ENCODE measurements at places on chromosomes 12 and 14. TPM values are rescaled to one million over a fixed set of nuclear protein-coding genes. Genes with fewer than 3 reads are reported as not detected.

- H3K4me3 ChIP-seq, result peak overlapping the region; percentile 95
- peaks cover 15% of the 10 kb centered on the region for H3K4me1 ChIP-seq
- no peak for DNase-seq
Observed at GRCh38 chr12:104063712-104064030, 660 bp upstream of the HCFC2 start.

DNA sequence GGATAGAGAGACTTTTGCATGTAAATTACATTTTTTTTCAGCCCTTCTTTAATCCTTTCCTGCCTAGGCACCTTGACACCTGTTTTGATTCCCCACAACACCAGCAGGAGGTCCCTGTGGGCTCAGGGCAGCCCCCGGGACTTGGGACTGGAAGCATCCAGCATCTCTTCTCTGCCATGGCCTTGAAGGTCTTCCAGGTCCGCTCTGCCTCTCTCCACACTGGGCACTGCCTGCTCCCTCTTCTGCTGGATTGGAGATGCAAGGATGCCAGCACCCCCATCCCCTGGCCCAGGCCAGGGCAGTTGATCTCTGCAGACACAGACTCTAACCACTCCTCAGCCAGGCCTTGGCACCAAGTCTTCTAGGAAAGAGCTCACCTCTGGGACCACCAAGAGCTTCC is 134.5 kb upstream of the C14orf180 start:
- no peak overlapping the region for H3K4me3 ChIP-seq
- no peak overlapping the region for H3K27ac ChIP-seq
- no peaks in the 10 kb centered on the region for H3K4me1 ChIP-seq
- H3K27me3 ChIP-seq, result no peaks in the 10 kb centered on the region
- DNase-seq, result no peak
- no peaks in the 10 kb centered on the region for H3K36me3 ChIP-seq

DNA sequence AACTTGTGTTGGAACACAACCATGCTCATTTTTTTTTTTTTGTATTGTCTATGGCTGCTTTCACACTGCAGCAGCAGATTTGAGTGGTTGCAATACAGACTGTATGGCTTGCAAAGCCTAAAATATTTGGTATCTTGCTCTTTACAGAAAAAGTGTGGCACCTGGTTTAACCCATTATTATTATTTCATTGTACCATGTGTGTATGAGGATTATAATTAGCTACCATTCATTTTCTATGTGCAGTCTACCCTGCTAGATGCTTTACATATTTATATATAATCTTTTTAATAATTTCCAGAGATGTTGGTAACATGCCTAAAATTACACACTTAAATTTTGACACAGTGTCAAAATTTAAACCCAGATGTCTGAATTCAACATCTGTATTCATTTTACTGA is 37.7 kb downstream of the SPATS2 start:
- H3K4me3 ChIP-seq, result no peak overlapping the region
- H3K4me1 ChIP-seq, result no peaks in the 10 kb centered on the region
- H3K36me3 ChIP-seq, result no peaks in the 10 kb centered on the region
- H3K27ac ChIP-seq, result no peak overlapping the region
- no peak for DNase-seq
- H3K27me3 ChIP-seq, result no peaks in the 10 kb centered on the region

- H3K27ac ChIP-seq, result no peak overlapping the region
- no peaks in the 10 kb centered on the region for H3K27me3 ChIP-seq
- H3K4me3 ChIP-seq, result no peak overlapping the region
- DNase-seq, result peak; percentile 32
Observed at GRCh38 chr14:50335389-50335788, 23.3 kb downstream of the DMAC2L start.

DNA sequence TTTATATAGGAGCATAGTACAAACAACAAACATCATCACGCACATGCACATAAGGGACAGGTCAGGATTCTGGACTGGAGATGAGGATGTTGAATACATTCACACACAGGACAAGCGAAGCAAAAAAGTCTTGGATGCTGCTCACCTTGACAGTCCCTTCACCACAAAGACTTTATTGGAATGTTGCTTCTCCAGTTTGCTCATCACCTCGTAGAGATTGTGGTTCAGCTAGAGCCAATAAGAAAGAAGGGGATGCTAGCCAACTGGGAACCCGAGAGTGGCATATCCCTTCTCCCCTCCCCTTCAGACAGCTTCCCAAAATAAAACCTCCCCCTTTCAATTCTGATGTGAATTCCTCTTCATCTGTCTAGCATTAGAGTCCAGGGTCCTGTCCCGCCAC is 25.4 kb upstream of the SMAGP start:
- no peaks in the 10 kb centered on the region for H3K36me3 ChIP-seq
- no peaks in the 10 kb centered on the region for H3K27me3 ChIP-seq
- no peak overlapping the region for H3K27ac ChIP-seq

The CLEC2B gene
- 7.2 TPM for total RNA-seq

The EPYC gene
- not detected for total RNA-seq
